ENCODE measurements at places on chromosomes 11 and 22. TPM values are rescaled to one million over a fixed set of nuclear protein-coding genes. Genes with fewer than 3 reads are reported as not detected.

DNA sequence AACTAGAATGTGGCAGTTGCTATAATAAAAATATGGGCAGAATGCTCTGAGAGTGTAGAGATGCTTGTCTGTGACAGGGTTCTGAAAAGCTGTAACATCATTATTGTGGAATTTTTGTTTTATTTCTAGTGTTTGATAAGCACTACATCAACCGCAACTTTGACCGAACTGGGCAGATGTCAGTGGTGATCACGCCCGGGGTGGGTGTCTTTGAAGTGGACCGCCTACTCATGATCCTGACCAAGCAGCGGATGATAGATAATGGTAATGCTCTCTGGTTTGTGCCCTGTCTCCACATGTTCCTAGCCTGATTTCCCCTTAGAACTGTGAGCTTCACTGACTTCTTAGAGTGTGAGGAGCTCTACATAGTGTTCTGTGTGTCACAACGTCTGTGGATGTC, 48.8 kb downstream of the DEPDC5 start:
- H3K36me3 ChIP-seq, result peaks cover 49% of the 10 kb centered on the region
- no peak overlapping the region for H3K4me3 ChIP-seq
- H3K27ac ChIP-seq, result no peak overlapping the region
- H3K27me3 ChIP-seq, result no peaks in the 10 kb centered on the region
- H3K4me1 ChIP-seq, result no peaks in the 10 kb centered on the region
- DNase-seq, result no peak

- DNase-seq, result no peak
- no peak overlapping the region for H3K27ac ChIP-seq
- H3K27me3 ChIP-seq, result no peaks in the 10 kb centered on the region
- no peaks in the 10 kb centered on the region for H3K36me3 ChIP-seq
These were observed 64.5 kb upstream of the LARGE1 start for GRCh38 chr22:33984656-33985285.

- no peak overlapping the region for H3K27ac ChIP-seq
- H3K4me1 ChIP-seq, result no peaks in the 10 kb centered on the region
- no peaks in the 10 kb centered on the region for H3K36me3 ChIP-seq
These were observed 51.9 kb upstream of the USP47 start for GRCh38 chr11:11789735-11790369.

GRCh38 chr22:33090836-33091235, 32.7 kb upstream of the SYN3 start:
- DNase-seq, result no peak
- no peaks in the 10 kb centered on the region for H3K4me1 ChIP-seq
- no peak overlapping the region for H3K4me3 ChIP-seq

DNA sequence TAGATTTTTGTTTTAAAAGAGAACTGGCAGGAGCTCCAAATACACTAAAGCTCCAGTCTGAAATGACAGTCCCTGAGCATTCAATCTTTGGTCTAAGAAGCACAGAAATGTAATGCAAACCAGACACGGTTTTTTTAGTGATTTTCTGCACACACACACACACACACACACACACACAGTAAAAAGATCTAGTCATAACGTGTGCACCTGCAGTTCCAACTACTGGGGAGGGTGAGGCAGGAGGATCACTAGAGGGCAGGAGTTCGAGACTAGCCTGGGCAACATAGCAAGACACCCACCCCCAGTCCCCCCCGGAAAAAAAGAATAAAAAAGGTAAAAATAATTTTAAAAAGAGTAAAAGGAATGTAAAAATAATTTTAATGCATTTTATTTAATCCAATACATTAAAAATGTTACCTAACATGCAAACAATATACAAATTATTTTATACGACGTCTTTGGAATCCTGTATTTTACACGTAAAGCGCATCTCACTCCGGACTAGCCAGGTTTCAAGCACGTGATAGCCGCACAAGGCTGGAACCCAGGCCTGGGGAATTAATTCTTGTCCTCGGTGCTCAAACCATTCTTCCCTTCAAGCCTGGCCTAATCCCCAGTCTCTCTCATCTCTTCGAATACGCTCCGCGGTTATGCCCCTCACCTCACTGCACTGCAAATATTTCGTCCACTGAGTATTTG, 762 bp upstream of the TBC1D22A start:
- peaks cover 18% of the 10 kb centered on the region for H3K36me3 ChIP-seq
- H3K4me3 ChIP-seq, result peak overlapping the region; percentile 92
- H3K27ac ChIP-seq, result peak overlapping the region; percentile 79
- H3K4me1 ChIP-seq, result peaks cover 13% of the 10 kb centered on the region
- H3K27me3 ChIP-seq, result no peaks in the 10 kb centered on the region
- no peak for DNase-seq

- H3K36me3 ChIP-seq, result no peaks in the 10 kb centered on the region
- DNase-seq, result no peak
- H3K27ac ChIP-seq, result no peak overlapping the region
- H3K27me3 ChIP-seq, result no peaks in the 10 kb centered on the region
These were observed 1.6 kb upstream of the KRTAP5-1 start for GRCh38 chr11:1586699-1587098.

DNA sequence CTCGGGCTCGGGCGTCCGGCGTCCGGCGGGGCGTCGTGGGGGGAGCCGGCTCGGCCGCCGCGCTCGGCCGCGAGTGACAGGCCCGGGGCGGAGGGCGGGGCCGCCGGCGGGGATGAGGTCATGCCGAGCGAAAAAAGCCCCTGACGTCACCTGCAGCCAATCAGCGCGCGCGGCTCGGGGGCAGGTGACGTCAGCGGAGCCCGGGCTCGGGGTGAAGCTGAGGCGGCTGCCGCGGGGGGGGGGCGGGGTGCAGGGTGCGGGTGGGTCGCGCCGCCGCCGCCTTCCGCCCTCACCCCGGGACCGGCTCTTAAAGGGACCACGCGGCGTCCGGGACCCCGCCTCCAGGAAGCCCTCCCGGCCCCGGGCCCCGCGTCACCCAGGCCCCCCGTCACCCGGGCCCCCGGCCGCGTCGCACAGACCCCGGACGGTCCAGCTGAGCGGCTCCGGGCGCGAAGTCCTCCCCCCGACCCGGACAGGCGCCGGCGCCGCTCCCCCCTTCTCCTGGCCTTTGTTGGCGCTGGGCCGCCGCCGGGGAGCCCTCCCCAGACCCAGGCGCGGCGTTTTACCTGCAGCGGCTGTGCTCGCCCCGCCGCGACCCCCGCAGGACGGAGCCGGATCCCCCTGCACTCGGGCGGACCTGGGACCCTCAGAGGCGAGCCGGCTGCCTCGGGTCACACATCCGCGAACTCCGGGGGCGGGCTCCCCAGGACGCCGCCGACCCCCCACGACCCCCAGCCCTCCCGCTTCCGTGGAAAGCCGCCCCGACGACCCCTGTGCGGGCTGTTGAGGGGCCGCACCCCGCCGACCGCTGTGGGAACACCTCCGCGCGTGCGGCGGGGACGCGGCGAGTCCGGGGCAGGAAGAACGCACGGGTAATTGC, at the start of gene DUSP8:
Gene DUSP8, minus strand, starts transcription at position 75 of the 880 bp plus-strand sequence. CDS start 6,445 bp downstream, outside the sequence.
- peak; percentile 92 for DNase-seq
- peaks cover 48% of the 10 kb centered on the region for H3K27me3 ChIP-seq
- H3K36me3 ChIP-seq, result no peaks in the 10 kb centered on the region
- peaks cover 10% of the 10 kb centered on the region for H3K4me1 ChIP-seq

The OR5A1 gene
- not detected for total RNA-seq

The RTN4R gene
- total RNA-seq, result 16.0 TPM

The TRIM66 gene
- total RNA-seq, result 5.0 TPM

The CWC15 gene
- 81.8 TPM for total RNA-seq

The MPPED2 gene
- 18.7 TPM for total RNA-seq
